Mucosa of gallbladder (tissue), 1 donor: ENCODE measurements at places on chromosomes 1 and 21.

GRCh38 chr1:202107321-202107761 is 15.4 kb upstream of the GPR37L1 start:
- peak; percentile 91 for DNase-seq

- DNase-seq: no peak
Observed at GRCh38 chr1:162090378-162090777, 20.9 kb downstream of the NOS1AP start.

DNA sequence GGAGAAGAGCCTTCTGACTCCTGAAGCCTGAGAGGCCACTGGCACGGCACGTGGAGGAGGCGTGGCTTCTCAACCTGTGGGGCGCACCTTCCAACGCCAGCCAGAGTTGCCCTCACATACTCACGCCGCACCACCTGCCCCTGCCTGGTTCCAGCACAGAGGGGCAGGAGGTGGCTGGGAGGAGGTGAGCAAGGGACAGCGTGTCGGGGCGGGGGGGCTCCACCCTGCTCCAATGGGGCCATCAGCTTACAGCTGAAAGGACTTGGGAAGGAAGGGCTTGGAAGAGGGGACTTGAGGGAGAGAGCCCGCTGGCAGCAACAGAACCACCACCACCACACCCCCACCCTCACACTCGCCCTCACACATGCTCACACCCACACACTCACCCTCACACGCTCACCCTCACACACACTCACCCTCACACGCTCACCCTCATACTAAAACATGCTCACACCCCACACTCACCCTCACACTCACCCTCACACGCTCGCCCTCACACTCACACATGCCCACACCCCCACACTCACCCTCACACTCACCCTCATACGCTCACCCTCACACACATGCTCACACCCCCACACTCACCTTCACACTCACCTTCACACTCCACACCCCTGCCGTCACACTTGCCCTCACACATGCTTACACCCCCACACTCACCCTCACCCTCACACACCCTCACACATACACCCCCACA is 41.6 kb upstream of the EDN2 start:
- DNase-seq: no peak

DNA sequence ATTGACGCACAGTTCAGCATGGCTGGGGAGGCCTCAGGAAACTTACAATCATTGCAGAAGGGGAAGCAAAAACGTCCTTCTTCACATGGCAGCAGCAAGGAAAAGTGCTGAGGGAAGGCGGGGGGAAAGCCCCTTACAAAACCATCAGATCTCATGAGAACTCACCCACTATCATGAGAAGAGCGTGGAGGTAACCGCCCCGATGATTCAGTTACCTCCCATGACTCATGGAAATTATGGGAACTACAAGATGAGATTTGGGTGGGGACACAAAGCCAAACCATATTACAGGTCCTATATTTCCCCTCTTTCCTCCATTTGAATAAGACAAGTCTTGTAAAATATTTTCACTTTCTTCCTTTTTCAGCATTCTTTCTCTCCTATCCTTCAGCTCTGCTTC is 7.7 kb upstream of the TTLL7 start:
- no peak for DNase-seq

GRCh38 chr21:39658066-39658465 is 45.3 kb downstream of the B3GALT5 start:
- DNase-seq: no peak

DNA sequence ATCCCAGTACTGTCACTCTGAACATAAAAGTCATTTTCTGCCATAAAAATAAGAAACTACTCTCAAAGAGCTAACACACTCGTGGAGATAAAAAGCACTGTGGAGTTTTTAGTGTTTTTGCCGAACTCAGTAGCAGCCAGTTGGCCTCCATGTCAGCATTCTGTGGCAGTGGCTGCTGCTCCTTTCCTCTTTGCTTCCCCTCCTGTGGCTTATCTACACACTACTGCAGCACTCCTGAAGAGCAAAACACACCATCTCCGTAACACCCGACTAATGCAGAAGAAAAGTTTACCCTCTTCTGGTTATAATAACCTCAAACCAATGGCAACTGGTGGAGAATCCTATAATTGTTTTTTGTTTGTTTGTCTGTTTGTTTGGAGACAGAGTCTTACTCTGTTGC is 44.9 kb downstream of the RAB3GAP2 start:
- no peak for DNase-seq

GRCh38 chr1:232751393-232752140 is 53.6 kb upstream of the MAP10 start:
- DNase-seq: no peak

- no peak for DNase-seq
Observed at GRCh38 chr1:36990928-36991327, 43.4 kb downstream of the GRIK3 start.

GRCh38 chr1:89022167-89022959 is at the start of gene GBP3:
Gene GBP3, minus strand, starts transcription at chr1:89022866. Its CDS starts 2,145 bp downstream, at chr1:89020721.
- no peak for DNase-seq

GRCh38 chr1:212623603-212624002 is 15.0 kb downstream of the ATF3 start:
- no peak for DNase-seq

- DNase-seq: no peak
Observed at GRCh38 chr1:49181033-49181432, 404.3 kb upstream of the BEND5 start.

- DNase-seq: no peak
Observed at GRCh38 chr1:206774093-206774492, 1.8 kb upstream of the IL10 start.

- peak; percentile 25 for DNase-seq
Observed at GRCh38 chr1:175399795-175400194, 207.2 kb upstream of the KIAA0040 start.

- no peak for DNase-seq
Observed at GRCh38 chr1:204894606-204895005, 23.9 kb downstream of the NFASC start.
